ENCODE measurements at places on chromosomes 5 and 9. TPM values are rescaled to one million over a fixed set of nuclear protein-coding genes. Genes with fewer than 3 reads are reported as not detected.
A peak's percentile ranks its signal among the peaks of the same experiment; 100 is the strongest.

RNF183 gene
- not detected for total RNA-seq

CCDC187 gene
- not detected for total RNA-seq

GRCh38 chr5:38135486-38136039, 122.8 kb upstream of the EGFLAM start:
- H3K27me3 ChIP-seq = no peaks in the 10 kb centered on the region
- no peaks in the 10 kb centered on the region for H3K4me1 ChIP-seq
- DNase-seq = no peak
- no peaks in the 10 kb centered on the region for H3K36me3 ChIP-seq
- H3K27ac ChIP-seq = no peak overlapping the region

DNA sequence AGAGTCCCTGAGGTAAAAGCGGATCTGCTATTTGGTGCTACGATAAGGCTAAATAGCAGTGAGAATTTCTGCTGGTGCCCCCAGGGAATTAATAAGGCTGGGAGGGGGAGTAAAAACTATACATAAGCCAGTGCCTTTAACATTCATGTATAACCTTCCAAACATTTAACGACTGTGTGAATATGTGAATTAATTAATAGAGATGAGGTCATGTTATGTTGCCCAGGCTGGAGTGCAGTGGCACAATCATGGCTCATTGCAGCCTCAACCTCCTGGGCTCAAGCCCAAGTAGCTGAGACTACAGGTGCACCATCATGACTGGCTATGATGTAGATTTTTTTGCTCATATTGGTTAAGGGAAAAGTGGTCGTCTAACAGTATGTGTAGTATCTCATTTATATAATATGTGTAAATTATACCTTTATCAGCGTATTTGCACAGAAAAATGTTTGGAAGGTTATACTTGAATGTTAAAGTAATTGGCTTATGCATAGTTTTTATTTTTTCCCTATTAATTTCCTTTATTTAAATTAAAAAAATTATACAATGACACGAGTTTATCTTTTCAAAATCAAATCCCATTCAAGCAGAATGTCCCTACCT, 64.6 kb downstream of the EHMT1 start:
- H3K27me3 ChIP-seq = no peaks in the 10 kb centered on the region
- DNase-seq = no peak
- H3K36me3 ChIP-seq = no peaks in the 10 kb centered on the region
- no peak overlapping the region for H3K27ac ChIP-seq
- peaks cover 18% of the 10 kb centered on the region for H3K4me1 ChIP-seq

BSPRY gene
- total RNA-seq = 5.5 TPM

- no peaks in the 10 kb centered on the region for H3K27me3 ChIP-seq
- H3K27ac ChIP-seq = no peak overlapping the region
- DNase-seq = no peak
- H3K4me1 ChIP-seq = 0 out of 2 replicates have a peak, but pooled peaks cover 2% of the 10 kb centered on the region
These were observed 6.0 kb downstream of the UBQLN1 start for GRCh38 chr9:83701769-83702168.

DNA sequence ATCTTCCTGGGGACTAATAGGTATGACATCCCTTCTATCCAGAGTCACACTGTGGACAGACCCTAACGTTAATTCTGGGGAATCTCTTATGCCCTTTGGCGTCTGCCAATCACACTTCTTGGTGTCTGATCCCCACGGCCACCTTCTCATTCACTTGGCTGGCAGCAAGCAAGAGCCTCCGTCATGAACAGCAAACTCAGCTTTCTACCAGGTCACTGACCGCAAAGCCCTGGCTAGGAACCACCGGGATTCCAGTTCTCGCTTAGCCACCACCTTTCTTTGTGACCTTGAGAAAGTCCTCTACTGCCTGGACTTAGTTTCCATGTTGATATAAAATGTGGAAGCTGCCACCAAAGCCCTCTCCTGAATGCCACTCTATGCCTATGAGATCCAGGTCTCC, 67.7 kb upstream of the FCN1 start:
- no peak overlapping the region for H3K27ac ChIP-seq
- DNase-seq = no peak
- H3K4me3 ChIP-seq = no peak overlapping the region
- no peaks in the 10 kb centered on the region for H3K27me3 ChIP-seq
- no peaks in the 10 kb centered on the region for H3K36me3 ChIP-seq

CORO2A gene
- total RNA-seq = 26.2 TPM

PCDHB15 gene
- 3.9 TPM for total RNA-seq

ZBED3 gene
- total RNA-seq = 6.6 TPM

DNA sequence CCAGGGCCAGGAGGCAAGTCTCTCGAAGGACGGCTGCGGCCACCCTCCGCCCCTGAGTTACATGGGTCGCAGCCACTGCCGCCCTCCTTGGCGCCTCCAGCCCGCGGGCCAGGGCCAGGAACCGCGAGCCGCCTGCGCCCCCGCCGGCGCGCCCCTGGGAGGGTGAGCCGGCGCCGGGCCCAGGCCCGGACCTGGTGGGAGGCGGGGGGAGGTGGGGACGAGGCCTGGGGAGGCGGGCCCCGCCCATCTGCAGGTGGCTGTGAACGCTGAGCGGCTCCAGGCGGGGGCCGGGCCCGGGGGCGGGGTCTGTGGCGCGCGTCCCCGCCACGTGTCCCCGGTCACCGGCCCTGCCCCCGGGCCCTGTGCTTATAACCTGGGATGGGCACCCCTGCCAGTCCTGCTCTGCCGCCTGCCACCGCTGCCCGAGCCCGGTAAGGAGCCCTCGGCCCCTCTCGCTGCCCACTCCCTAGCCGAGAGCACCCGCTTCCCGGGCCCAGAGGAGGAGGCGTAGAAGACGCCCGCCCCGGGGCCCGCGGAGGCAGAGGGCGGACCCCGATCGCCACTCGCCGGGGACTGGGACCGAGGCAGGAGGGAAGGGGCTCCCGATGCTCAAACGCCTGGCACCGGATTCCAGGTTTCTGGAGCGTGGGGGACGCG, at the start of gene ASS1:
ASS1 (plus strand) TSS at position 397 of the 657 bp plus-strand sequence. CDS start 7,268 bp downstream, outside the sequence.
- no peaks in the 10 kb centered on the region for H3K36me3 ChIP-seq
- DNase-seq = no peak
- H3K27ac ChIP-seq = no peak within 1 kb of the TSS
- H3K4me3 ChIP-seq = peak within 1 kb of the TSS; percentile 51

GRCh38 chr9:73714294-73714693, 562.6 kb downstream of the ANXA1 start:
- H3K4me1 ChIP-seq = no peaks in the 10 kb centered on the region
- no peaks in the 10 kb centered on the region for H3K27me3 ChIP-seq
- no peak for DNase-seq
- no peaks in the 10 kb centered on the region for H3K36me3 ChIP-seq
- H3K27ac ChIP-seq = no peak overlapping the region

DNA sequence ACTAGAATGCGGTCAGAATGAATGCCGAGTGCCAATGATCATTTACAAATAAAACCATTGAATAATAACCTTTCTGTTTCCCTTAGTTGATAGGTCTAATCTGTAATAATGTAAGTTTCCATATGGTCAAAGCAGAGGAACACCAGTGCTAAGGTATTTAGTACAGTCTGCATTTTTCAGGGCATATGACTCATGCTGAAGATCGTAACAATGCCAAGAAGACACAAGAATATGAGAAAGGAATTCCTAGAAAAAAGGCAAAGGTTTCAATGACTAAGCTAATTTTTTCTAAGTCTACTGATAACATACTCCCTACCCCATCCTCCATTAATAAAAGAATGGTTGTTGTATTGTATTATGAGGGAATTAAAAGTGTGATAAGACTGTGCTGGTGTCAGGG, 2.8 kb downstream of the OR1L8 start:
- no peak overlapping the region for H3K27ac ChIP-seq
- no peaks in the 10 kb centered on the region for H3K4me1 ChIP-seq
- H3K4me3 ChIP-seq = no peak overlapping the region
- no peak for DNase-seq

SCGB3A2 gene
- 63.6 TPM for total RNA-seq

DNA sequence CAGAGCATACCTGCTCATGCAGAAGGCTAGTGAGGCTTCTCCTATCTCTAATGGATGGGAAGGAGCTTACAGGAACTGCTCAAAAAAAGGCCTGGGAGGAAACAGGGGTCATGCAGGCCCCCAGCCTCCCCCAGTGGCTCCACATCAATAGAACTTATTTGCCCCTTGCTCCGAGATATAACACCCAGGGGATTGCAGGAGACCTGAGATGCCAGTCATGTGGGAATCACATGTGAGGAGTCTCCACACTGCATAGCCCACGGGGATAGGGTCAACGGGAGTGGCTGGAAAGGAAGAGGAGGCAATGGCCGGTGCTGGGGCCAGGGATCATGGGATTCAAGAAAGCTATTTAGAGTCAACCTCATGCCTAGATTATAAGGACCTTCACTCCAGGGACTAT, 76.2 kb downstream of the NRG2 start:
- no peak for DNase-seq
- H3K27me3 ChIP-seq = no peaks in the 10 kb centered on the region
- H3K4me3 ChIP-seq = no peak overlapping the region
- H3K4me1 ChIP-seq = no peaks in the 10 kb centered on the region

DNA sequence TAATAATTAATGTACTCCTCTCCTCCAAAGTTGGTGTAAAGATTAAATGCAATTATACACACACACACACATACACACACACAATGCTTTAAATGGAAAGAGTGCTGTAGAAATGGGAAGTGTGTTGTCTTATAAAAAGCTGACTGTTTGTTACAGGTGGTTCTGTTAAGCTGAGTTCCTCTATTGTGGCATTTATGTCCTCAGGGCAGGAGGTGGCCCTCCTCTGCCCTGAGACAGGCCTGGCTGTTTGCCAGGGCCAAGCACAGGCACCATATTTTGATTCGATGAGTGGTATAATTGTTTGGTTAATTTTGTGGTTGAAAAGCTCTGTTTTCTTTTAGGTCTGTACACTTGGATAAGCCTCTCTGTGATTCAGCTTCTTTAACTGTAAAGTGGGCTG, 573.9 kb downstream of the KIF4B start:
- H3K36me3 ChIP-seq = no peaks in the 10 kb centered on the region
- H3K27me3 ChIP-seq = no peaks in the 10 kb centered on the region
- no peaks in the 10 kb centered on the region for H3K4me1 ChIP-seq
- no peak overlapping the region for H3K27ac ChIP-seq
- DNase-seq = no peak

DNA sequence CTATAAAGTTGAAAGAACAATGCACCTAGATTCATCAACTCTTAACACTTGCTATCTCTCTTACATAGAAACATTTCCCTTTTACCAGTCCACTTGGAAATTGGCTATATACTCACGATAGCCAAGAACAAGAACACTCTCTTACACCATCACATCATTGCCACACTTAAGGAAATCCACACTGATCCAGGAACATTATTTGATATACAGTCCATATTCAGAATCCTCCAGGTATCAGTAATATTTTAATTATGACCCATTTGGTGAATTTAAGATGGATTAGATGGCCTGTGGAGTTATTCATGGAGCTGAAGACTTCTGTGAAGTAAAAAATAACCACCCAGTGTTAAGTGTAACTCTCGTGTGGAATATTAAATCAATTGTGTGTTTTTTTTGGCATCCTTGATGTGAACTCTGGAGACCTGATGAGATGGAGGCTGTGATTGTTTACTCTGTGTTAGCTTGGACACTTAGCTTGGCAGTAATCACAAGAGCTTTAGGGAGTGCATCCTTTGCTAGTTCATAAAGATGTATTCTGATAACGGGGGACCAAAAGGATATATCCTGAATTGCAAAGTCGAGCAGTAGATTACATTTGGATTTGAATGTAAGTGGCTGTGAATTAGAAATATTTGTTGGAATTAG, 52.0 kb upstream of the ABL1 start:
- H3K27me3 ChIP-seq = no peaks in the 10 kb centered on the region
- no peak overlapping the region for H3K27ac ChIP-seq
- H3K4me1 ChIP-seq = no peaks in the 10 kb centered on the region
- no peak for DNase-seq

GRCh38 chr5:164832516-164832915, 1327.1 kb downstream of the MAT2B start:
- H3K27me3 ChIP-seq = no peaks in the 10 kb centered on the region
- no peaks in the 10 kb centered on the region for H3K36me3 ChIP-seq
- no peak overlapping the region for H3K4me3 ChIP-seq
- H3K27ac ChIP-seq = no peak overlapping the region

GRCh38 chr9:82275258-82275927, 286.8 kb downstream of the SPATA31D1 start:
- no peaks in the 10 kb centered on the region for H3K27me3 ChIP-seq
- no peaks in the 10 kb centered on the region for H3K4me1 ChIP-seq
- no peak overlapping the region for H3K27ac ChIP-seq
- no peak overlapping the region for H3K4me3 ChIP-seq

GRCh38 chr5:89444088-89444487, 561.1 kb upstream of the MEF2C start:
- no peak overlapping the region for H3K4me3 ChIP-seq
- H3K4me1 ChIP-seq = no peaks in the 10 kb centered on the region
- DNase-seq = no peak
- H3K27ac ChIP-seq = no peak overlapping the region

GRCh38 chr9:122340161-122340560, 30.7 kb upstream of the PTGS1 start:
- H3K4me3 ChIP-seq = no peak overlapping the region
- H3K27ac ChIP-seq = no peak overlapping the region
- no peaks in the 10 kb centered on the region for H3K36me3 ChIP-seq
- H3K4me1 ChIP-seq = peaks cover 18% of the 10 kb centered on the region
- DNase-seq = no peak

PDE6A gene
- total RNA-seq = not detected

DNA sequence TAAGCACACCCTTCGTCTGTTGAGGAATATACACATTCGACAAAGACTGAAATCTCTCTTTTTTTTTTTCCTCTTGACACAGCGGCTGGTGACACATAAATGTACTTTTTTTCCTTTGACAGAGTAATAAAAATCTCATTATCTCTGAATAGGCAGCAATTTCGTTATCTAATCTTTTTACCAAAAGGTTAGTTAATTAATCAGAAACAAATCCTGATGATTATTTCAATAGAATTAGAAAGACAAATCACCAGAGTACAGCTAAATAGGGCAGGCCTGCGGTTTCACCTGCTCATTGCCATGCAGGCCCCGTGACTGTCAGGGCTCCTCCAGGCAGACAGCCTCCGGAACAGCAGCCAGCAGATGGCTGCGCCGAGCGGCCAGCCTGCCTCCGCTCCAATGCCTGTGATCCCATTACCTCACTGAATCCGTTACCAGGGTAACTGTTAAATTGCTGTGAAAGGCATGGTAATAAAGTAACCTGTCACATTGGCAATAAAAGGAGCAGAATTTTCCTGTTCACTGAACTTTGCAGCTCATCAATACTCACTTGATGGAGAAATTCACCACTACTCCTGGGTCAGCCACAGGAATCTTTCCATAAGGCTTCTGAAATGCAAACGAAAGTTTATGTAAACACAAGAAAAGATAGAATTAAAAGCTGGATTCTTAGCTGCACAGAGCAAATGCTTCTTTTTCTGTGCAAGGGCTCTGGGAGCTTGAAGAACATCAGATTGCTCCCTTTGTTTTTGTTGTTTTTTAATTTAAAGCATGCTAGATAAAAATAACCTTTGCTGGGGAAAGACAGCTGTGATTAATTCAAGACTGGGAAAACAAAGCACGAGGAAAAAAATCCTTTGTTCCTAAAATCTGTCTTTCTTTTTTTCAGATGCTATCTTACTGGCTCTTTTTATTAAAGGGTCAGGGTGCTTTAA, 666.4 kb upstream of the ZNF608 start:
- no peaks in the 10 kb centered on the region for H3K27me3 ChIP-seq
- no peak overlapping the region for H3K27ac ChIP-seq
- H3K4me3 ChIP-seq = no peak overlapping the region
- H3K4me1 ChIP-seq = no peaks in the 10 kb centered on the region
- no peaks in the 10 kb centered on the region for H3K36me3 ChIP-seq
- DNase-seq = peak; percentile 56

GRCh38 chr9:113590991-113591898, 127.7 kb downstream of the RGS3 start:
- H3K4me1 ChIP-seq = peaks cover 23% of the 10 kb centered on the region
- peaks cover 3% of the 10 kb centered on the region for H3K36me3 ChIP-seq
- H3K27me3 ChIP-seq = no peaks in the 10 kb centered on the region

ANKRD18A gene
- total RNA-seq = 13.2 TPM

Measured in H1 (cell line).